ENCODE measurements at places on chromosomes 7 and 10.

- DNase-seq: peak; percentile 91
Measured at GRCh38 chr10:124388823-124389612, 29.7 kb downstream of the OAT start.

DNA sequence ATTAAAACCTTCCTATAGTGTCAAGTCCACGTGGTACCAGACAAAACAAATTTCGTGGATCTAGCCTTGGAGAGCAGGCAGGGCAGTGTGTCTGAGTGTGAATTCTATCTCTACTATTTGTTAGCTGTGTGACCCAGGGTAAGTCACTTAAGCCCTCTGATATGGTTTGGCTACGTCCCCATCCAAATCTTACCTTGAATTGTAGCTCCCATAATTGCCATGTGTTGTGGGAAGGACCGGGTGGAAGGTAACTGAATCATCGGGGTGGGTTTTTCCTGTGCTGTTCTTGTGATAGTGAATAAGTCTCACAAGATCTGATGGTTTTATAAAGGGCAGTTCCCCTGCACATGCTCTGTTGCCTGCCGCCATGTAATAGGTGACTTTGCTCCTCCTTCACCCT is 2.8 kb upstream of the NPFFR1 start:
- no peak for DNase-seq

DNA sequence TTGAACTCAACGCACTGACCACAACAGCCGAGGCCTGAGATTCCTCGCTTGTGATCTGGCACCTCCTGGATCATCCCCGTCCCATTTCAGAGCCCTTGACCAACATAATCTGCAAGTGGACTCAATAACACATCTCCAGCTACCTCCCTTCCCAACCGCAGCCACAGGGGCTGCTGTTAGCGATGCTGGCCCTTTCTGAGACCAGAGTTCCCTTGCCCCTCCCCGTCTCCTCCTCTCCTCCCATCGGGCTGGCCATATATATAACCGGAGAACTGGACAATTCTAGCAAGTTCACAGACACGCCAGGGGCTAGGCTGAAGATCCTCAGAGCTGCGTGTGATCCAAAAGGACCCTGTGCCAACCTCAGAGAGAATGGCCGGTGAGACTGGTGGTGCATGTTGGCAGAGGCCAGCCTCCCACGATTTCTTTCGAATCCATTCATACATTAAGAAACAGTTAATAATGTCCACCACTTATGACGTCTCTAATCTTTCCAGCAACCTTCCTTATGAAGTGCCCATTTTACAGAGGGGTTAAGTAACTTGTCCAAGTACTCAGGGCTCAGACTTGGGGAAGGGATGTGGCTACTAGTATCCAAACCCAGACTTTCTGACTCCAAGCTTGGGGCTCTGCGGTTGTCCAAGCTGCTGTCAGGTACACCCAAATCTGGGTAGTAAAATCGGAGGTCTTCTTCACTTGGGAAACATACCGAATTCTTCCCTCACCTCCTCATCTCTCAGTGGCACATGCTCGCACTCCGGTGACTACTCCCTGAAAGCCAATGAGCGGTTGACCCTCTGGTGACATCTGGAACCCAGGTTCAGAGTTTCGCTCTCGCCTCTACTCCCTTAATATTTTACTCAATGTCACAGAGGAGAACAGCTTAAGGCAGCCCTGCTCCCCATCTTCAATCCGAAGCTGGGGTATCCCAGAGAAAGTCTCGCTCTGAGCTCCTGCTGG is 11.2 kb upstream of the FEZF1 start:
- DNase-seq: no peak

GRCh38 chr7:25967278-25968204 is 184.5 kb upstream of the NFE2L3 start:
- peak; percentile 50 for DNase-seq

GRCh38 chr10:84523526-84523925 is 195.1 kb downstream of the CCSER2 start:
- no peak for DNase-seq

DNA sequence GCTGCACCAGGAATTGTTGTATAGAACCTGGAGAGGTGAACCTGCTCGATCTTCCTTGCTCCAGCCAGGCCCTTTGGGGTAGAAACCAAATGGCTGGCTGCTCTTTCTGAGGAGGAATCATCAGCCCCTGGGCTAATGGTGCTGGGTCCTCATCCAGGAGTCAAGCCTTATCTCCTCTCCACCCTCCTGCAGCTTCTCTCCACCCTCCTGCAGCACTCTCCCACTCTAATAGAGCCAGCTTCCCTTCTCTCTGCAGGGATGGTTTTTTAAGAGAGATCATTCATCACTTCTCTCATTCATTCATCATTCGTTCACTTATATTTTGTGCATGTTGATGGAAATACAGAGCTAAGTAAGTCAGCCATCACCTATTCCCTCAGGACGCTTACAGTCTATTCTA is 103.5 kb downstream of the XPNPEP1 start:
- no peak for DNase-seq

DNA sequence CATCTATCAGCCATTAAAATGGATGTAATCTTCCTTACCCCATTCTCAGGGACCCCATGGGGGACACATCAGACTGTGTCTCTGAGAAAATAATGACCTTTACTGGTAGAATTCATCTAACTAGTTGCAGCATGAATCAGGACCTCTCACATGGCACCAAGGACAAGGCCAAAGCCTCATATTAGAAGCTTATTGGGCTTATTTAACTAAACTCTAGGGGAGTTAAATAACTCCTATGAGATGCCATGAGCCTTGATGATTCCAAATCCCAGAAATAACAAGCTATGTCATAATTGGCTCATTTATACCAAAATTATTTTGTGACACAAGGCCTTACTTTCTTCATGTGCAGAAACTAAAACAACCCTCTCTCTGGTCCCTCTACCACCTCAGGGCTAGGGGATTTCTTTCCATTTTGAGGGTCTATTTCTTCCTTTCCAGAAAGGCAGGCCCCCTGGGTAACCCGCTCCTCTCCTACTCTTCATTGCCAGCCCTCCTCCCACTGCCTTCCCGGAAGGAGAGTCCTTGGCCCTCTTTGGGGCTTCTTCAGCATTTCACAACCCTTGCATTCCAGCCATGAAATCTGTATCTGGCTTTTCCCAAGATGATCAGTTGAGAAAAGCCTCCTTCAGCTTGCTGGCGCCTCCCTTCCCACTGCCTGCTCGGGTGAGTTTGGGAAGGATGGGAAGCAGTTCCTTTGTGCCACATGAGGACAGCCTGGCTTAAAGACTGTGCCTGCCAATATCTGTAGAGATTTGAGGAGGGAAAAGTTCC is 41.8 kb upstream of the TRIM8 start:
- DNase-seq: no peak

- peak; percentile 68 for DNase-seq
Measured at GRCh38 chr10:73768881-73769280, 13.0 kb upstream of the CHCHD1 start.

- DNase-seq: no peak
Measured at GRCh38 chr7:88344956-88345832, 38.5 kb upstream of the STEAP4 start.

DNA sequence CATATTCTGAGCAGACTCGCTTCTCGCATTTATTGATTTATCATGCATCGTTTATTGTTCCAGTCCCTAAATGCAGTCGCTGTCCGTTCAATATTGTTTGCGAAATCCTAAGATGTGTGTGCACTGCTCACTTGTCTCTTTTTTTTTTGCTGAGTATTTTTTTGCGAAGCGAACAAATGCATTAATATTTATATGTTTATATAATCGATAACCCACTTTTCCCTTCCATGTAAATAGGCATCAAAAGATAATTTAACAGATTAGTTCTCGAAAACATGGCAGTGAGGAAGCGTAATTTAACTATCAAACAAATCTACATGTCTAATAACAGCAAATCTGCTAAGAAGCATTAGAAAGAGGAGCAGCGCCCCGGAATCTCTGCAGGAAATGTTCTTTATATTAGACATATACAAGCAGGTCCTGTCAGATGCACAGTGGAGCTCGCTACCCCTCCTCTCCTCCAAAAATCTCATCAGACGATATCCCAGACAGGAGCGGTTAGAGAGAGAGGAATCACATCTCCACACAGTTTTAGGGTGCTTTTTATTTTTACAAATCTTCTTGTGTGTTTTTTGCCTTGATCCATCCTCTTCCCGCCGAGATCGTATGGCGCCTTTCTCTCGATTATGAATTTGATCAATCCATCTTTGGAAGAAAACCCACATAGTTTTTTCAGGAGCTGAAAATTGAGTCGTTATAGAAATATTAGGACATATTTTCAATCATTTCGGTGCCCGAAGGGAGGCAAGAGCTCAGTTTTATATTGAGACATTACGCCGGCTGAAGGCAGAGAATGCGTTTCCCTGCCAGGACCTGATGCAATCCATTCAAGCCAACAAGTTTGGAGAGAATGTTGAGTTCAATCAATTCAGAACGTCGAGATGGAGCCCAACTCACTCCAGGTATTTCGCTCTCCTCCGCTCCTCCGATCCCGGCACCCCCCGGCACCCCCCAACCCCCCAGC is at the start of gene ARID5B:
ARID5B (plus strand) TSS at position 871 of the 964 bp plus-strand sequence; CDS start at position 882, 11 bp downstream.
- DNase-seq: peak; percentile 74

GRCh38 chr10:103554488-103555324 is 61.2 kb downstream of the NEURL1 start:
- DNase-seq: no peak

- peak; percentile 48 for DNase-seq
Measured at GRCh38 chr7:66921396-66921917, 432 bp downstream of the TMEM248 start.

GRCh38 chr10:103111918-103112877 is 80.9 kb downstream of the NT5C2 start:
- DNase-seq: no peak

DNA sequence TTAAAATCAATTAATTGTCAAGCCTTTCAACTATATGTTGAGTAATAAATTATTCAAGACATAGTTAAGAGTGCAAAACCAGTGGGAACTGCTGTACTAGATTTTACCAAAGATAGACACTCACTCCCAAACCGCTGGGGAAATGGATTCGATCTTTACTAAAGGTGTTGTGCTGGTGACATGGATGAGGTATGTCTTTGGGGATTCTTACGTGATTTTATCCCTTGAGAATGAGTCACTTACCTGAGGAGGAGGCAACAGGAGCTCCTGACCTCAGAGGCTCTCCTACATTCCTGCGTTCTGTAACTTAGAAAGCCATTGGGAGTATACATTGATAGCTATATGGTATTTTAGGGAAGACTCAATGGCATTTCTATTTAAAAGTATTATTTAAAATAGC is 165.5 kb downstream of the PKD1L1 start:
- DNase-seq: no peak

- DNase-seq: no peak
Measured at GRCh38 chr10:72226418-72227027, 10.4 kb upstream of the ASCC1 start.

- peak; percentile 78 for DNase-seq
Measured at GRCh38 chr7:99312316-99313203, 13.1 kb upstream of the ARPC1A start.

- DNase-seq: no peak
Measured at GRCh38 chr10:44962870-44963738, 3.5 kb downstream of the RASSF4 start.

DNA sequence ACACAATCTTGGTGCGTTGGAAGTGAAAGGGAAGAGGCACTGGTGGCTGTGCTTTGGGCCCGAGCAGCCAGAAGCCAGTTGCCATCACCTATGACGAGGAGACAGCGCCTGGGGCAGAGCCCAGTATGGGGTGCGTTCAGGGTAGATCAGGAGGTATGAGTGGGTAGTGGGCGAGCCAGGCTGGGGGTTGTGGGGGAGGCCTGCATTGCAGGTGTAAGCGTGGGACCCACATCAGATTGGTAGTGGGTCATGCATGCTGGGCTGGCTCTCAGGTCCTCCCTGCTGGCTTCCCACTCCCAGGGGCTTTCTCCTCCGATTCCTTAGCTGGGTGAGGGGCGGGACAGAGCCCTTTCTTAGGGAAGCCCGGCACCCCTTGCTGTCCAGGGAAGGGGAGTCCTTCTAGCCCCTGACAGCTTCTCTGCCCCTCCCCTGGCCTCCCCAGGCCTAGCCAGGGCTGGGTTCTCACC is 445 bp upstream of the PVRIG start:
- peak; percentile 57 for DNase-seq

DNA sequence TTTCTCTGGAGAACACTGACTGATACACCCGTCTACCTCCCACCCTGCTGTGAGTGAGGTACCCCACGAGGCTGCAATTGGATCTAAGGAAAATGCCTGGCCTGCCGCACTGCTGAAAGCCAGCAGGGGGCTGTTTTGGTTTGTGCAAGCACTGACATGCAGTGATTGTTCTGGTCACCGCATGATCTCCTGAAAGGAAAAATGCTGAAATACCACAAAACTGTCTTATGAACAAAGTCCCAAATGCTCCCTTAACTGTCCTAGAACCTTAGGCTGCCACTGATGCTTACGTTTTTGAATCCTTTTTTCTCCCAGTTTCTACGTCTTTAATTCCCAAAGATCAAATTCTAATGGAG is 132.7 kb downstream of the JCAD start:
- DNase-seq: no peak

GRCh38 chr10:71722849-71723248 is 3.3 kb upstream of the C10orf105 start:
- DNase-seq: no peak

DNA sequence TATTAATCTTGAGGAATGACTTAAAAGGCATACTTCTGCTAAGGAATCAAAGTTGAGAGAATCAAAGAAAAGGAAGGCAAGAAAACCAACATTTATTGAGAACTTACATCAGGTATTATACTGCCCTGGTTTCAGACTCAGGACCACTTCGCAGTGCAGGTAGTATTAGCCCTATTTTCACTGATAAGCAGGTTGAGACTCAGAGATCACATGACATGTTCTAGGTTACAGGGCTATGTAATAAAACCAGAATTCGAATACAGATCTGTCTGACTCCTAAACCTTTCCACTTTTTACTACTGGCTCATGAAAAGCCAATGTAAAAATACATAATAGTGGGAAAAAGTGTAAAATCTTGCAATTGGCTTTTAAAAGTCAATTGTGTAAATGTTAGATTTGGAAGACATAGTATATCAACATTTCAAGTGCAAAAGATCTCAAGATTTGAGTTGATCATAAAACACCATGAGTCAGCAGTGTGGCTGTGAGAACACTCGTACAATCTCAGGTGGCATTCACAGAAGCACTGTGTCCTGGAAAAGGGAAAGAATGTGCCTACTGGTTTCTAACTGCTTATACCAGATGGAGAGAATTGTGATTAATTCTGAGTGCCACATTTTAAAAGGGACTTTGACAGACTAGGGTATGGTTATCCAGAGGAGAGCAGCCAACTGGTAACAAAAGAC is 195.8 kb upstream of the MKLN1 start:
- DNase-seq: no peak

- no peak for DNase-seq
Measured at GRCh38 chr10:106284802-106285587, 879.5 kb downstream of the SORCS1 start.

DNA sequence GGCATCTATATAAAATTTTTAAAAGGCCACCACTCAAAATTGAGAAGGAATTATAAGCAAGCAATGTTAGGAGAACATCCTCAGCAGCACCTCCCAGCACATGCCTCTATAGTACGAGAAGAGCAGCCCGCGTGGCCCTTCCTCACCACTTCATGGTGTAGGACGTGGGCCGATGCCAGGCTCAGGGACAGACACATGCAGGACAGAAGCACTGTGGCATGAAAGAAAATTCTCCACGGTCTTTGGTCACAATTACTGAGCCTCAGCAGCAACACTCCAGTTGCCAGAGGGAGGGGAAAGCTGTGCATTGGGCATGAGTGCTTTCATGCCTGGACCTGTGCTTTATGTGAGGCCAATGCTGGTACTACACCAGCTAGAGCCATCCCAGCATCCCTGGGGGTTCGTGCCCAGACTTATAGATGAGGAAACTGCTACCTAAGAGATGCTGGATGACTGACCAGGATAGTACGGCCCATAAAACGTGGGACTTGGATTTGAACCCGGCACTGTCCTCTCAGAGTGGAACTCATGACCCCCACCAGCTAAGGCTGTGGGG is 164.7 kb downstream of the ADAM12 start:
- DNase-seq: no peak

- no peak for DNase-seq
Measured at GRCh38 chr7:118478236-118478635, 253.7 kb downstream of the ANKRD7 start.
